ENCODE measurements at places on chromosomes 4 and X.
A peak's percentile ranks its signal among the peaks of the same experiment; 100 is the strongest.

DNA sequence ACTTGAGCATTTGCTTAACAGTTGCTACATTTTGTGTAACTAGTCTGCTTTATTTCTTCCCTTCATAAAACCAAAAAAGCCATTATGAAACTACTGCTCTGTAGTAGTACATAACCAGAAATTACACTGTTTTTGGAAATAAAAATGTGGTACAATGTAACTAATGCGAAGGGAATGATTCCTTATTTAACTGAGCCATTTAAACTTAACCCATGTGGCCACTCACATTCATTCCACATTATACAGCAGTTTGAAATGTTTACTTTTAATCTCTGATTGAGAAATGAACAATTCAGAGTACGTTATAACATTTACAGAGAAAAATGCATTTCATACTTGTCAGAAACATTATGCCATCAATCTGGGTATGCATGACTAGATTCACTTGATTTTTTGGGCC, 94.2 kb downstream of the NYX start:
- DNase-seq, result no peak

GRCh38 chrX:110192516-110192915, 125.4 kb downstream of the AMMECR1 start:
- DNase-seq, result no peak

GRCh38 chrX:46376246-46376885, 168.9 kb downstream of the ZNF674 start:
- peak; percentile 67 for DNase-seq

- DNase-seq, result peak; percentile 14
These were observed at the start of gene NMU for GRCh38 chr4:55635741-55636655. Gene NMU, minus strand, starts transcription at chr4:55636298. Its CDS starts 106 bp downstream, at chr4:55636192.

GRCh38 chr4:127006446-127006877, 626.3 kb upstream of the INTU start:
- no peak for DNase-seq

- peak; percentile 96 for DNase-seq
These were observed 20.5 kb downstream of the ARSJ start for GRCh38 chr4:113958766-113959538.

DNA sequence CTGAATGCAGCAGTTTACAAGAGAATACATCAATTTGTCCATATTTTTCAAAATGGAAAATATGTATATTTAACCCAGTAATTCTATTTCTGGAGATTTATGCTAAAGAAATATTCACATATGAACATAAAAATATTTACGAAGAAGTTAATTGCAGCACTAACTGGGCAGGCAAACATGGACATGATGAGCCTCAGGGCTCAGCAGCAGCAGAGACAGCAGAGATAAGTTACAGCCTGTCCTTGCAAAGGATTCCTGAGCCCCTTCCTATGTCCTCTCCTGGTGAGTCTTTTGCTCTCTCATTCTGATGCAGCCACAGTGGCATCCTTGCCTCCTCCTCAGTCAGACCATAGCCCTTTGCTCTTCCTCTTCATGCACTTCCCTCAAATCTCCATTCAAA, 680.6 kb upstream of the CPEB2 start:
- no peak for DNase-seq

DNA sequence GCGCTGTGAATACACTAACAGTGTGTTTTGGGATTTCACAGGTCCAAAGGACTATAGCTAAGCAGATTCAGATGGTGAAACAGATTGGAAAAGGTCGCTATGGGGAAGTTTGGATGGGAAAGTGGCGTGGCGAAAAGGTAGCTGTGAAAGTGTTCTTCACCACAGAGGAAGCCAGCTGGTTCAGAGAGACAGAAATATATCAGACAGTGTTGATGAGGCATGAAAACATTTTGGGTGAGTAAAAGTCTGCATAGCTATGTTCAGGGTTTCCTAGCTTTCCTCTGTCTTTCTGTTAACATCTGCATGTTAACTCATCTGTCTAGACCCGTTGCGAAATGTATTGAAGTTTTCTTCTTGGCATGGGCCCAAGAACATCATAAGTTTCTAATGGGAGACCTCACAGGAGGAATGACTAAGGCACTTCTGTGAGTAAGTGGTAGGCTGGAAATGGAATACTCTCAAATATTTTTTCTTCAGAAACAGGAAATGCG, 372.1 kb downstream of the BMPR1B start:
- peak; percentile 100 for DNase-seq

DNA sequence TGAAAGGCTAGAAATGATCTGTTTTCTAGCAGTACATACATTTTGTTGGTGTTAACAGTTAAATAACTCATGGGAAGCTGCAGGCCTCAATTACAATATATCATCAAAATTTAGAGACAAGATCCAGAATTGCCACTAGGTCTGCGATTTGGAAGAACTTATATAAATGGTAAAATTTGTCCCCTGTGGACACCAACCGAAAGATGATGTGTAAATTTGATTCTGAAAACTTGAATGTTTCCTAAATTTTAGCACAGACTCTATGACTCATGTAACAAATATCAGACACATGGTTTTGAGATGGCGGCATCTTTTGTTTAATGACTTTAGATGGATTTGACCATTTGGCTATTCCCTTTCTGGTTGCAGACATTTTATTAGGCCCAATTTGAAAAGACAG, 6.0 kb upstream of the HPGDS start:
- DNase-seq, result no peak

GRCh38 chr4:1410491-1411325, 4.5 kb upstream of the NKX1-1 start:
- peak; percentile 29 for DNase-seq

GRCh38 chrX:153475271-153475670, 4.9 kb upstream of the HAUS7 start:
- no peak for DNase-seq

DNA sequence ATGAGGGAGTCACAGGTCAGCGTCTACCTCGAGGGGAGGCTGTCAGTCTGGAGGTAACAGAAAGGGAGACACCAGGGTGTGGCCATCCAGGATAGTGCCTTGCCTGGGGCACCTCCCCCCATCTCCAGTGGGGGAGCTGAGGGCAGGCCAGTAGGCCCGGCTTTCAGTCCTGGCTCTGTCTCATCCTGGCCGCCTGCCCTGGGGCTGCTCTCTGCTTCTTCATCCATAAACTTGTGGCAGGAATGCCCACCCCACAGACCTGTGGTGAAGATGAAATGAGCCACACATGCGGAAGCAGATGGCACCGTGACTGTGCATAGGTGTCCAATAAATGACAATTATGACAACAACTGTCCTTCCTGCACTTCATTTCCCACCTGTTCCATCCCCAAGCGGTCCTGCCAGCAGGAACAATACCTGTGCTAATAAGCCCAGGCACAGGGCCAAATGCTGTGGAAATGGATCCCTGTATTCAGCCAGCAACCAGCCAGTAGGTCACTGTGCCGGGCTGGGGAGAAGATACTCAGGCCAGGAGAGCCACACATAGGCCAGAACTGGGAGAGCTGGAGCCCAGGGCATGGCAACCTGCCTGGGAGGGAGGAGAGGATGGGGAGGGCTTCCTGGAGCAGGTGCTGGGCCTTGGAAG, 30.2 kb downstream of the TRO start:
- DNase-seq, result no peak

- no peak for DNase-seq
These were observed 3.5 kb downstream of the CNOT6L start for GRCh38 chr4:77815636-77816035.

- DNase-seq, result peak; percentile 61
These were observed 1364.4 kb downstream of the STIM2 start for GRCh38 chr4:28225050-28225449.

- DNase-seq, result peak; percentile 57
These were observed 40.0 kb upstream of the ARSJ start for GRCh38 chr4:114019276-114019968.

DNA sequence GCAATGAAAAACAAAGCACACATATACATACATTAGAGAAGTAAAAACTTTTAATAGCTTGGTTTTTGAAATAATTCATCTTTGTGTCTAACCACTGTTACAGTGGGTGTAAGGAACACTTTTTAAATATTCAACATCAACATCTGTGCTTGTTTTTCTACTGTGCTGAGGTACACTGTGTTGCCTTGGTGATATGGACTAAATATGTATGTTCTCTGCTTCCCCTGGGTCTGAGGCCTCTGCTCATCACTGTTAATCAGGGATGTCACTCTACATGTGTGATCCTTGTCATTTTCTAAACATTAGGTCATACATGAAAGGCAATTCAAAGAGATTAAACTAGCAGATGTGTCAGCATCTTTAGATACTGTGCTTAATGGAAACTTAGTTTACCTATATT, 10.9 kb downstream of the MCTS1 start:
- peak; percentile 13 for DNase-seq
